T-helper 2 cell treated with Interferon-gamma antibody and Interleukin-4, amounts not matched to agents 5 μg/mL and 100 μg/mL, for 36 hours (primary cell): ENCODE measurements at places on chromosomes 1 and 21.
A peak's percentile ranks its signal among the peaks of the same experiment; 100 is the strongest.

- H3K4me1 ChIP-seq: peaks cover 1% of the 10 kb centered on the region
- H3K4me3 ChIP-seq: no peak overlapping the region
- H3K27me3 ChIP-seq: no peaks in the 10 kb centered on the region
- H3K36me3 ChIP-seq: peaks cover 8% of the 10 kb centered on the region
- peak; percentile 49 for DNase-seq
Measured at GRCh38 chr1:19918057-19918456, 5.4 kb downstream of the PLA2G2E start.

- peaks cover 42% of the 10 kb centered on the region for H3K36me3 ChIP-seq
- peak overlapping the region; percentile 96 for H3K4me3 ChIP-seq
- no peak for DNase-seq
Measured at GRCh38 chr1:2232916-2233438, 4.9 kb downstream of the SKI start.

GRCh38 chr1:218828125-218828650 is 345.5 kb upstream of the LYPLAL1 start:
- no peak overlapping the region for H3K4me3 ChIP-seq
- no peaks in the 10 kb centered on the region for H3K4me1 ChIP-seq
- H3K36me3 ChIP-seq: no peaks in the 10 kb centered on the region
- no peak for DNase-seq
- no peaks in the 10 kb centered on the region for H3K27me3 ChIP-seq

- no peaks in the 10 kb centered on the region for H3K4me1 ChIP-seq
- peak; percentile 12 for DNase-seq
- H3K27ac ChIP-seq: no peak overlapping the region
Measured at GRCh38 chr1:175338387-175339135, 146.0 kb upstream of the KIAA0040 start.

DNA sequence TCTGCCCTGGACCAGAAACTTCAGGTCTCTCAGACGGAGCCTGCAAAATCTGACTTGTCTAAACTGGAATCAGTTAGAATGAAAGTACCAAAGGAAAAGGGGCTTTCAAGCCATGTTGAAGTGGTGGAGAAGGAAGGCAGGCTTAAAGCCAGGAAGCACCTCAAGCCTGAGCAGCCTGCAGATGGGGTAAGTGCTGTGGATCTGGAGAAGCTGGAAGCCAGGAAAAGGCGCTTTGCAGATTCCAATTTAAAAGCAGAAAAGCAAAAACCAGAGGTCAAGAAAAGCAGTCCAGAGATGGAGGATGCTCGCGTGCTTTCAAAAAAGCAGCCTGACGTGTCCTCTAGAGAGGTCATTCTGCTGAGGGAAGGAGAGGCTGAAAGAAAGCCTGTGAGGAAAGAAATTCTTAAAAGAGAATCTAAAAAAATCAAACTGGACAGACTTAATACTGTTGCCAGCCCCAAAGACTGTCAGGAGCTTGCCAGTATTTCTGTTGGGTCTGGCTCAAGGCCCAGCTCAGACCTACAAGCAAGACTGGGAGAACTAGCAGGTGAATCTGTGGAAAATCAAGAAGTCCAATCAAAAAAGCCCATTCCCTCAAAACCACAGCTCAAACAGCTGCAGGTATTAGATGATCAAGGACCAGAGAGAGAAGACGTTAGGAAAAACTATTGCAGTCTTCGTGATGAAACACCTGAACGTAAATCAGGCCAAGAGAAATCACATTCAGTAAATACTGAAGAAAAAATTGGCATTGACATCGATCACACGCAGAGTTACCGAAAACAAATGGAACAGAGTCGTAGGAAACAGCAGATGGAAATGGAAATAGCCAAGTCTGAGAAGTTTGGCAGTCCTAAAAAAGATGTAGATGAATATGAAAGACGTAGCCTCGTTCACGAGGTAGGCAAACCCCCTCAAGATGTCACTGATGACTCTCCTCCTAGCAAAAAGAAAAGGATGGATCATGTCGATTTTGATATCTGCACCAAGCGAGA is 46.6 kb downstream of the ZBTB17 start:
- H3K36me3 ChIP-seq: peaks cover 68% of the 10 kb centered on the region
- H3K27me3 ChIP-seq: no peaks in the 10 kb centered on the region
- DNase-seq: no peak
- no peak overlapping the region for H3K27ac ChIP-seq
- H3K4me1 ChIP-seq: no peaks in the 10 kb centered on the region
- no peak overlapping the region for H3K4me3 ChIP-seq

- H3K4me3 ChIP-seq: no peak overlapping the region
- H3K36me3 ChIP-seq: no peaks in the 10 kb centered on the region
Measured at GRCh38 chr1:211511947-211512346, 20.0 kb upstream of the RD3 start.

DNA sequence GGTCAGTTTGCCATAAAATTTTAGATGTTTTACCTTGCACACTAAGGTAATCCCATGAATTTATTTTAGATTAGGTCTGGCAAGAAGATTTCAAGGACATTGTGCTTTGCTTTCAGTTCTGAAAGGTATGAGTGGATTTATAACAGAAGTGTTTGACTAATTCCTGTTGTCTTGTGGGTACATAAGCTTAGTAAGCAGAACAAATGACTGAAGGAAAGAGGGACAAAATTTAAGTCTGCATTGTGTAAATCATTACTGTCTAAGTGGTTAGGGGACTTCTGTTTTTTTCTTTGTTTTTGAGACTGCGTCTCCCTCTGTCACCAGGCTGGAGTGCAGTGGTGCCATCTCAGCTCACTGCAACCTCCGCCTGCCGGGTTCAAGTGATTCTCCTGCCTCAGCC is 60.1 kb downstream of the PKN2 start:
- H3K27me3 ChIP-seq: no peaks in the 10 kb centered on the region
- H3K27ac ChIP-seq: no peak overlapping the region

DNA sequence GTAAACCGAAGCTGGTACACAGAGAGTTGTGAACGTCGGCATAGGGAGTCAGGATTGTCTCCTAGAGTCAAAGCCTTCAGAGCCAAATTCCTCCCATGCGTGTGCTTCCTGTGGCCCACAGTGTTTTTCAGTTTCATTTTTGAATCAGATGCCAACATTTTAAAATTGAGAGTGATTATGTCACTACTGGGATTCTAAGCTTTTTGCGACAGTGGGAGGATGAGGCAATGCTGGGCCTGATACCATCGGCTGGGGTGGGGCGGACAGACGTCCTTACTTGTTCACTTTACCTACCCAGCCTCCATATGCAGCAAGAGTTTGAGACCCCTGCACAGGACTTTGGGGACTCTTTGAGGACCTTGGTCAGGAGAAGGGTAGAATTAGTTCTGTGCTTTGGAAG is 1.3 kb upstream of the KLHDC7A start:
- peaks cover 10% of the 10 kb centered on the region for H3K4me1 ChIP-seq
- peaks cover 2% of the 10 kb centered on the region for H3K27me3 ChIP-seq
- no peak overlapping the region for H3K4me3 ChIP-seq
- no peak overlapping the region for H3K27ac ChIP-seq

DNA sequence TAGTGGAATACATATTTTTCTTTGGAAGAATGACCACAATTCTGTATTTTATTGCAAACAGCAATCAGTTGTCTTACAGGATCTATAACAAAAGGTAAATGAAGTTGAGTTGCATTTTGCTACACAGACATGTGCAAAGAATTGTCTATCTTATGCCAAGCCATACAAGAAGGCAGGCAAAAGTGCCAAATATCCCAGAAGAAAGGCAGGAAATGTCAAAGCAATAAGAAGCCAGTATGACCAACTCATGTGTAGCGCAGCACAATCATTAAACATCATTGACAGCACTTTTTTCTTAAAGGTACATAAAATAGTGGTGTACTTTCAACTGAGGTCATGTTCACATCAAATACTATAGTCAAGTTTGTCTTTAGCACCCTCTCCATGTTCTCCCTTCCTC is 42.7 kb downstream of the NIBAN1 start:
- H3K27ac ChIP-seq: no peak overlapping the region
- peaks cover 5% of the 10 kb centered on the region for H3K36me3 ChIP-seq
- H3K27me3 ChIP-seq: no peaks in the 10 kb centered on the region

DNA sequence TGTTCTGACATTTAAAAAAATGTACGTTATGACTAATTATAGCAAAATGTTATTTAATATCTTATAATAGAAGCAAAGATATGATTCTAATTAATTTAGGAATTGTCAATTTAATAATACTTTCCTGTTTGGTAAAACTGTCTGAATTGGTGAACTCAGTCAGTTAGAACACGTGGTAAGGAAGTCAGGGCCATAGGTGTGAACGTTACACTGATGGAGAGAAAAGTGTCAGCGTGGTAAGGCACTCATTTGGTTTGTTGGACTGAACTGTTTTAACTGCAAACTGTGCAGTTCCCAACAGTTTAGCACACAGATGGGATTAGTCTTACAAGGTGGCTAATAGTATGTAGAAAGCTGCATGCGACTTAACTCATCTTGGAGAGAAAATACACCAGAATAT is 102.9 kb downstream of the EPB41 start:
- peaks cover 10% of the 10 kb centered on the region for H3K36me3 ChIP-seq
- H3K4me1 ChIP-seq: no peaks in the 10 kb centered on the region

- H3K27me3 ChIP-seq: peaks cover 45% of the 10 kb centered on the region
- H3K27ac ChIP-seq: no peak overlapping the region
- DNase-seq: peak; percentile 68
- no peaks in the 10 kb centered on the region for H3K36me3 ChIP-seq
Measured at GRCh38 chr1:152188673-152189591, 29.9 kb upstream of the RPTN start.

DNA sequence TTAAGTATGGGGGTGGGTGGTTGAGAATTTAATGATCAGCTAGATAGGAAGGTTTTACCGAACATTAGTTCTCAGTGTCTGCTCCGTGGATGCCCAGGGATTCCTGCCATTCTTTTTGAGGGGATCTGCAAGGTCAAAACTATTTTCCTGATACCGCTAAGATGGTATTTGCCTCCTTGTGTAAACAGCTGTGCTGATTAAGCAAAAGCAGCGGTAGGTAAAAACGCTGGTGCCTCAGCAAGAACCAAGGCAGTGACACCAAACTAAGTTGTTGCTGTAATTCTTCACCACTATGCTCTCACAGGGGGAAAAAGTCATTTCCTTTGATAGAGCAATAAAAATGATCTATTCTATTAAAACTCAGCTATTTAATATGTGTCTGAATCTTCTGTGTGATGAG is 229.0 kb downstream of the FMN2 start:
- H3K27ac ChIP-seq: no peak overlapping the region
- no peaks in the 10 kb centered on the region for H3K36me3 ChIP-seq
- no peaks in the 10 kb centered on the region for H3K4me1 ChIP-seq
- H3K27me3 ChIP-seq: no peaks in the 10 kb centered on the region
- no peak overlapping the region for H3K4me3 ChIP-seq

DNA sequence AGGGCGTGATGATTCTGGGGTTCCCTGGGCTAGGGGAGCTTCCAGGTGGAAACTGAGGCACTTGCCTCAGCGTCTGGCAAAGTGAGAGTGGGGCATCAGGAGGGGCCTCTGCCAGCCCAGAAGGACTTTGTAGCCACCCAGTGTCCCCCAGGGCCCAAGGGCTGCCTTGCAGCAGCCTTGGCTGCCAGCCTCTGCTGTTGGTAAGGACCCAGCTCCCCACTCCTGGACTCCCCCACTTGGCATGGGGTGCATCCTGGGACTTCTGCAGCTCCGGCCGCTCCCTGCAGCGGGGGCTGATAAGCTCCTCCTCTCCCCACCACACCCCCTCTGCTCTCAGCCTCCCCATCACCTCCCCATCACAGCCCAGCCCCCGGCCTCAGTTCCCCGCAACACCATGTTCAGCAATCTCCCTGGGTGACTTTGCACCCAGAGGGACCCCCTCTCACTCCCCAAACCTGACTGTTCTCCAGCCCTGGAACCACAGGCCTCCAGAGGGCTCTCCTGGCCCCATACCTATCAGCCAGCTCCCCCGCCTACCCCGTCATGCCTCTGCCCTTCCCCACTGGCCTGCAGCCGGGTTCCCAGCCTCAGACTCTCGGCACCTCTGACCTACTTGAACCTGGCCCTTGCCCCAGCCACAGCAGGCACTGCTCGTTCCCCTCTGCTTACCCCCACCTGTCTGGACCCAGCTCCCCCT is 113.0 kb downstream of the CRYAA start:
- peaks cover 2% of the 10 kb centered on the region for H3K27me3 ChIP-seq
- no peaks in the 10 kb centered on the region for H3K36me3 ChIP-seq
- H3K4me3 ChIP-seq: no peak overlapping the region

DNA sequence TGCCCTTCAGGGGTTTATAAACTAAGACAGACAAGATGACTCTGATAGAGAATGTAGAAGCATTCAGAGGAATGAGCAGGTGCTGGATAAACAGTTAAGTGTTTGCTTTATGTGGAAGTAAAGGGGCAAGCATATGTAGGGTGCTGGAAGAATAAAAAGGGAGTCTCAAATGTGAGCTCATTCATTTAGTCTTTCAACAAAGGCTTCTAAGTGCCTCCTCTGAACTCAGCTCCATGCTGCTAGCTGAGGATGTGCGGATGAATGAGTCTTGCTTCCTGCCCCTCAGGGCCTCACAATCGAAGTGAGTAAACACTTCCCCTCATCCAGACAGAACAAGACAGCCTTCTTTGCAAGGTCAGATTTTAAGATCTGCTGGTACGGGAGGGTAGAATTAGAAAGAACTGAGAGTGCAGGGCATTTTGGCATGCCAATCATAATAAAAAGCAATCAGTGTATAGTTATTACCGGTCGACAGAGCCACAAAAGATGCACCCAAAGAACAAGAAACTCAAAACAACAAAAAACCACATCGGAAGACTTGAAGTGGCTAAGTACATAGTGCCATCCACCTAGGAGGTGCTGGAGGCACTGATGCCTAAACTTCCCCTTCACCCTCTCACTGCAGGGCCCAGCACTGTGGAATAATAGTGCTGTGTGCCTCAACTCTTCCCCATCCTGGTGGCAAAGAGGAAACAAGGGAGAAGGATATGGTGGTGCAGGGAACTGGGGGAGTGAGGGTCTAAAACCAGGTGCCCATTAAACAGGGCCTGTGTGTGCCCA is 69.8 kb downstream of the TNR start:
- no peaks in the 10 kb centered on the region for H3K36me3 ChIP-seq
- peaks cover 2% of the 10 kb centered on the region for H3K27me3 ChIP-seq
- H3K27ac ChIP-seq: no peak overlapping the region
- no peak for DNase-seq

GRCh38 chr1:8874230-8875201 is 4.0 kb downstream of the ENO1 start:
- H3K4me3 ChIP-seq: peak overlapping the region; percentile 99
- H3K4me1 ChIP-seq: peaks cover 51% of the 10 kb centered on the region
- H3K27me3 ChIP-seq: no peaks in the 10 kb centered on the region
- peak overlapping the region; percentile 98 for H3K27ac ChIP-seq

GRCh38 chr1:7929637-7930036 is 11.0 kb downstream of the TNFRSF9 start:
- H3K27me3 ChIP-seq: no peaks in the 10 kb centered on the region
- H3K4me3 ChIP-seq: peak overlapping the region; percentile 54

GRCh38 chr1:179743679-179744400 is 749 bp downstream of the FAM163A start:
- H3K27me3 ChIP-seq: peaks cover 73% of the 10 kb centered on the region
- H3K4me3 ChIP-seq: no peak overlapping the region
- H3K27ac ChIP-seq: no peak overlapping the region
- H3K36me3 ChIP-seq: no peaks in the 10 kb centered on the region
- peaks cover 6% of the 10 kb centered on the region for H3K4me1 ChIP-seq

DNA sequence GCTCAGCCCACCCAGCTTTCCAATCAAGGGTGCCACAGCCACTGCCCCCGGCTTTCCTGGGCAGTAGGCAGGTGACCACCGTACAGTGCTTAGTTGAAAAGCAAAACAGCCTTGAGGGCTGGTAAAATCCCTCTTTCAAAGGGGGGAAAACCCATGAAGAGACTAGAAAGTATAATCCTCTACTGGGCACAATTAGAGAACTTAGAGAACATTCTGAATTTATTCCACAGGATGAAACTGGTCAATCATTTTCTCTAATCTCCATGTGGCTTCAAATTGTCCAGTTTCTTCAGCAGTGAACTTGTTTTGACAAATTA is 15.3 kb upstream of the LRRC47 start:
- no peak for DNase-seq
- H3K36me3 ChIP-seq: no peaks in the 10 kb centered on the region
